Endodermal cell (in vitro differentiated cells): ENCODE measurements at places on chromosomes 7 and 10. TPM values are rescaled to one million over a fixed set of nuclear protein-coding genes. Genes with fewer than 3 reads are reported as not detected.

DNA sequence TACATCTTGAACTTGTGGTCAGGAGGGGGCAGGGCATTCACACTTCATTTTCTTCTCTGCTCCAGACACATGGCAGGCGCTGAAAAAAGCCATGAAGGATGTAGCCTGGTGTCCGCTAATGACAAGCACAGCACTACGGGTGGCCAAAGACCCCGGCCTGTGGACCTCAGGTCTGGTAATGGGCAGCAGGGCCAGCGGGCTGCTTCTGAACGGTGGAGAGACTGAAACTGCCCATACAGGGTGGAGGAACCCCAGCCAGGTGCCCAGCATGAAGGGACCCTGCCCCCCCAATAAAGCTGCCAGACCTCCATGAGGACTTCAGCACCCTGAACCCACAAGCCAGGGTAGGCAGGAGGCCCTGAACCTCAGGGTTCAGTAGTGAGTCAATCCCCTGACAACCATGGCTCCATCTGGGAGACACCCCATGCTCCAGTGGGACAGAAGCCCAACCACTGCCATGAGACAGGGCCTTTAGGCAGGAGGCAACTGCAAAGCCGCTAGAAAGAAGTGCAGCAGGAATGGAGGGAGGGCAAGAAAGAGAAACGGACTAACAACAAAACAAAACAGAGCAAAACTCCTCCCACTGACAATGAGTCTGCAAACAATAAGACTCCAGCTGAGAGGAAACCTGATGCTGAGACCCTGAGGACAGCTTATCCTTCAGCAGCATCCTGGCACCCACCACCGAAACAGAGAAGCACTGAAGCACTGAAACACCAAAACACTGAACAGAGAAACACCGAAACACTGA, 140.2 kb upstream of the PPP2R2D start:
- peak; percentile 76 for DNase-seq
- no peaks in the 10 kb centered on the region for H3K27me3 ChIP-seq
- no peak overlapping the region for H3K27ac ChIP-seq
- H3K4me1 ChIP-seq, result peaks cover 10% of the 10 kb centered on the region
- peak overlapping the region; percentile 42 for H3K4me3 ChIP-seq

- H3K27me3 ChIP-seq, result no peaks in the 10 kb centered on the region
- H3K4me3 ChIP-seq, result no peak overlapping the region
- no peak overlapping the region for H3K27ac ChIP-seq
- peaks cover 12% of the 10 kb centered on the region for H3K36me3 ChIP-seq
- DNase-seq, result peak; percentile 79
These were observed 57.0 kb downstream of the CDC123 start for GRCh38 chr10:12252882-12253546.

The ANXA7 gene
- total RNA-seq, result 69.2 and 83.4 TPM in 2 replicates

The SLC18A3 gene
- not detected in 3 replicates for total RNA-seq
